ENCODE measurements at places on chromosomes 2 and 18.

- H3K36me3 ChIP-seq = peaks cover 6% of the 10 kb centered on the region
- H3K27ac ChIP-seq = peak overlapping the region; percentile 13
- no peak for DNase-seq
- no peaks in the 10 kb centered on the region for H3K27me3 ChIP-seq
Measured at GRCh38 chr2:43240766-43241150, 14.4 kb upstream of the ZFP36L2 start.

GRCh38 chr2:38178119-38178518 is 102.2 kb upstream of the CYP1B1 start:
- no peaks in the 10 kb centered on the region for H3K36me3 ChIP-seq
- no peak overlapping the region for H3K4me3 ChIP-seq
- DNase-seq = no peak
- H3K27me3 ChIP-seq = peaks cover 32% of the 10 kb centered on the region
- H3K27ac ChIP-seq = no peak overlapping the region
- no peaks in the 10 kb centered on the region for H3K4me1 ChIP-seq

DNA sequence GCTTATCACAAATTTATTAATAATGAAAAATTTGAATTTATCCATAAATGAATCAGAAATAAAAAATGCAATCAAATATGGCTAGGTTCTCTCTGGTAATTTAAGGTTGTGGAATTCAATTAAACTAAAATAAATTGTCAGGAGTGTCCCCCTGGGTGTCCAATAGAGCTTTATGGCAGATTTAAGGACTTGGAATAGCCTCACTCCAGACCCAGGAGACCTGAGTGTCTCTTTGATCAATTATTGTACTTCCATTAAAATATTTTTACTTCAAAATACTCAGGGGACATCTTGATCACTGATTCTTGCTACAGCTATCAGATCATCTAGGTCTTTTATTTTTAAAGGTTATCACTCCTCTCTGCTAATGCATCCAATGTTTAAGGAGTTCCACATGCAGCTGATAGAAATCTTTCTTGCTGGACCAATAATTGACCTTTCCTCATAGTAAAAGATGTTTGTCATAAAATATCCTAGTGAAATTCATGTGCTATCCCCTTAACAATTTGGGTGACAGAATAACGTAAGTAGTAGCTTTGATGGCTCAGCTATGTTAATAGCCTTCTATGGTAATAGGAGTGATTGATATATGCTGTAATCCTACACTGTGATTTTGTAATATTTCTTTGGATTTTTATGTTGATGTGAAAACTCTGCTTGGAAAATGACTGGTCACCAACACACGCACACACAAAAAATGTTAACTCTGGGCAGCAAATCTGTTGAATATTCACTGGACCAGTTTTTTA is 395.3 kb downstream of the NYAP2 start:
- H3K27me3 ChIP-seq = peaks cover 14% of the 10 kb centered on the region
- no peaks in the 10 kb centered on the region for H3K4me1 ChIP-seq
- H3K27ac ChIP-seq = no peak overlapping the region
- H3K36me3 ChIP-seq = no peaks in the 10 kb centered on the region
- no peak overlapping the region for H3K4me3 ChIP-seq

DNA sequence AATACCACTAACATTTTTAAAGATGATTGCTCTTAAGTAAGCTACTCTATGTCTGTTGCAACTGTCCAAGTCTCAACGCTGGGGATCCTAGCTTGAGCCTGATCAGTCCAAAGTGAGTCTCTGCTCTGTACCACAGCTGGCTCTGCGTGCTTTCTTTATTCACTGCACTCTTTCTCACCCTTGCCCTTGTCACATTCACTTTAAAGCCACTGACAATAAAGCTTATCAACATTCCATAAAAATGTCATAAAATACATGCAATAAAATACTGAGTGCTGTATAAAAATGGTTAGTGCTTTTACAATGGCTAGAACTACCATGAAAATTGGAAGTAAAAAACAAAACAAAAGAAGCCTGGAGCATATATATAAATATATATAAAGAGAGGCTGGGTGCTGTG is 45.5 kb upstream of the LRRTM4 start:
- H3K27me3 ChIP-seq = no peaks in the 10 kb centered on the region
- no peak overlapping the region for H3K27ac ChIP-seq
- no peak for DNase-seq
- no peaks in the 10 kb centered on the region for H3K4me1 ChIP-seq

DNA sequence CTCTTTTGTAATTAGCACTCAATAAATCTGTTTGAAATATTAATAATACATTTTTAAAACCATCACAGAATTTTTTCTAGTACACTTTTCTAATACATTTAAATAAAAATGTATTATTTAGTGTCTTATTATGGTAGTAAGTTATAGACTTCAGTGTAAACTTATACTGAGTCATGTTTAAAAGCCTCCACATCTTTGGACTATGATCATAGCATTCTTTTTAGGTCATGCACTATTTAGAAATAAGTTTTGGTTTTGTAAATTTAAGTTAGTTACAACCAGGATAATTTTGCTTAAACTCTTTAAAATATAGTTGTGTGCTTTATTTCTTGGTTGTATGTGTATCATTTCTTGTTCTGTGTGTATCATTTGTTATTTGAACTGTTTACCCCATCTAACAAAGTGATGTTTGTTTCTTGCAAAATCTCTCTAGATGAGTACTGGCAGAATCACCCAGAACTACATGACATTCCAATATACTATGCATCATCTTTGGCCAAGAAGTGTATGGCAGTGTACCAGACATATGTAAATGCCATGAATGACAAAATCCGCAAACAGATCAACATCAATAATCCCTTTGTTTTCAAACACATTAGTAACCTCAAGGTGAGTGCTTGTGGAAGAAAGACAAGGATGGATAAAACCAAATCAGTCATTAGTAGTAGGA is 16.7 kb downstream of the CPSF3 start:
- H3K4me1 ChIP-seq = peaks cover 3% of the 10 kb centered on the region
- no peak overlapping the region for H3K4me3 ChIP-seq

- no peak overlapping the region for H3K4me3 ChIP-seq
- H3K36me3 ChIP-seq = peaks cover 12% of the 10 kb centered on the region
- no peak overlapping the region for H3K27ac ChIP-seq
- peaks cover 6% of the 10 kb centered on the region for H3K4me1 ChIP-seq
- no peaks in the 10 kb centered on the region for H3K27me3 ChIP-seq
Measured at GRCh38 chr18:3126457-3127097, 93.2 kb downstream of the MYOM1 start.

- H3K27me3 ChIP-seq = no peaks in the 10 kb centered on the region
- H3K4me3 ChIP-seq = no peak overlapping the region
- no peaks in the 10 kb centered on the region for H3K36me3 ChIP-seq
- no peak overlapping the region for H3K27ac ChIP-seq
Measured at GRCh38 chr2:140529706-140530105, 1601.1 kb downstream of the LRP1B start.

GRCh38 chr2:6924101-6924923 is 7.1 kb downstream of the RNF144A start:
- peak overlapping the region; percentile 11 for H3K4me3 ChIP-seq
- peaks cover 77% of the 10 kb centered on the region for H3K4me1 ChIP-seq
- H3K36me3 ChIP-seq = peaks cover 59% of the 10 kb centered on the region

GRCh38 chr2:19474128-19474527 is 115.7 kb upstream of the OSR1 start:
- H3K36me3 ChIP-seq = no peaks in the 10 kb centered on the region
- DNase-seq = peak; percentile 49
- peaks cover 54% of the 10 kb centered on the region for H3K27me3 ChIP-seq
- H3K4me1 ChIP-seq = peaks cover 11% of the 10 kb centered on the region
- peak overlapping the region; percentile 44 for H3K4me3 ChIP-seq

DNA sequence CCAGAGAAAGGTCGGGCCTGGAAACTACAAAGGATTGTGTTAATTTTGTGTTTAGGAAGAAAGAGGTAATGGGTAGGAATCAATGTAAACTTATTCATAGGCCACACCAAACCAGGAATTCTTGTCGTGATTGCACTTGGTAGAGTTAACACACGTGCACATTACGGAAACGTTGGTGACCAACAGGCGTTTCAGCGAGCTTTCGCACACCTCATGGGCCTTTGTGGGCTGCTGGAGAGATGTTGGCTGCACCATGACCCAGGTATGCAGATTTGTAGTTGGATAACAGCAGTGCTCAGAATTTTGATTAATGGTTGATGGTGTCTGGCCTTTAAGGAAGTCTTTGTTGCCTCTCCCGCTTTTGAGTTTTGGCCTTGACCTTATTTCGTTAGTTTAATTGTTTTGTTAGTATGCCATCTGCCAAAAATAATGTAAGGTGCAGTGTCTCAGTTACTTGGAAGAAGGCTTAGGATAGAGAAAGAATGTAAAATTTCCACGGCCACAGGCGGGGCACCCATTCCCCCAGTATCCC is 1.9 kb downstream of the ZNF236 start:
- H3K27me3 ChIP-seq = no peaks in the 10 kb centered on the region
- DNase-seq = no peak
- H3K27ac ChIP-seq = peak overlapping the region; percentile 29
- peaks cover 17% of the 10 kb centered on the region for H3K36me3 ChIP-seq
- peaks cover 44% of the 10 kb centered on the region for H3K4me1 ChIP-seq
- H3K4me3 ChIP-seq = peak overlapping the region; percentile 83

- peaks cover 17% of the 10 kb centered on the region for H3K27me3 ChIP-seq
- H3K4me1 ChIP-seq = peaks cover 3% of the 10 kb centered on the region
- H3K36me3 ChIP-seq = no peaks in the 10 kb centered on the region
- H3K27ac ChIP-seq = no peak overlapping the region
- H3K4me3 ChIP-seq = no peak overlapping the region
Measured at GRCh38 chr2:65291216-65292105, 63.8 kb downstream of the ACTR2 start.

DNA sequence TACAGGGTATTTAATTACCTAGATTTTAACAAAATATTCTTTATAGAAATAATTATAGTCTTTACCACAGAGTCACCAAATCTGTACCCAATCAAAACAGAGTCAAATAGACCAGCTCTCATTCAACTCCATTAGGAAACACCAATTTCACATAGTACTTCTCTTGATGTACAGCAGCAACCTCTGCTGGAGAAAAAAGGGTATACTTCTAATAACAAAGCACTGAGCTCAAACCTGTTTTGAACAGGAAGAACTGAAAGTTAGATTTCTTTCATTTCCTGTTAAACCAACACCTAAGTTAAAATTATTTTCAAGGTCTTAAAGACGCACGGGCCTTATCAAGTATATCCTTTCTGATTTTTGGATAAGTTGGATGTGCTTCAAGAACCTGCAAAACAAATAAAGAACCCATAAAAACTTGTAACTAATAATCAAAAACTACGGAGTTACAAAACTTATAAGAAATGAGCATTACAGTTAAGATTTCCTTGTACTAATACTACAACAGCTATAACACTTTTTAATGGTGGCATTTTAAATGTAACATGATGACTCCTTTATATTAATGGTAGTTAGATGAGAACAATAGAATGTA is 79.0 kb downstream of the TTC21B start:
- H3K4me3 ChIP-seq = no peak overlapping the region
- H3K4me1 ChIP-seq = peaks cover 32% of the 10 kb centered on the region
- peak overlapping the region; percentile 45 for H3K27ac ChIP-seq
- no peak for DNase-seq

GRCh38 chr2:178441426-178441825 is 9.5 kb downstream of the PRKRA start:
- H3K36me3 ChIP-seq = peaks cover 22% of the 10 kb centered on the region
- H3K4me1 ChIP-seq = no peaks in the 10 kb centered on the region
- no peaks in the 10 kb centered on the region for H3K27me3 ChIP-seq
- no peak overlapping the region for H3K27ac ChIP-seq
- H3K4me3 ChIP-seq = no peak overlapping the region

DNA sequence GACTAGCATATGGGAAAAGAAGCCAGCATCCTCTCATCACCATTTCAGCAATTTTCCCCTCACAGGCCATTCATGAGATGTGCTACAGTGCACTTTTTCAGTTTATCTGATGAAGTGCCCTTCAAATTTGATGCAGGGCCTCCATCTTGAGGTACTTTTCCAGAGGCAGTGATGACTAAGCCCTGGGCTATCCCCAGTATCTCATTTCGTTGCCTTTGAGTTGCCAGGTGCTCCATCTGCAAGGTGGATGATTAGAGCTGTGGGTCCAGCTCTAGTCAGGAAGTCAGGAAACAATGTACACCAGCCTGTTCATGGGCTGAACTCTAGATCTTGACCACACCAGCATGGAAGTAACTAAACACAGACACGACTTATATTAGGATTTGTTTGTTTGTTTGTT is 425.2 kb downstream of the METTL4 start:
- DNase-seq = no peak
- no peaks in the 10 kb centered on the region for H3K4me1 ChIP-seq
- no peak overlapping the region for H3K4me3 ChIP-seq
- no peak overlapping the region for H3K27ac ChIP-seq

- no peaks in the 10 kb centered on the region for H3K4me1 ChIP-seq
- no peak overlapping the region for H3K4me3 ChIP-seq
- no peaks in the 10 kb centered on the region for H3K36me3 ChIP-seq
- no peak for DNase-seq
- no peaks in the 10 kb centered on the region for H3K27me3 ChIP-seq
- H3K27ac ChIP-seq = no peak overlapping the region
Measured at GRCh38 chr2:184215745-184216144, 382.6 kb upstream of the ZNF804A start.

DNA sequence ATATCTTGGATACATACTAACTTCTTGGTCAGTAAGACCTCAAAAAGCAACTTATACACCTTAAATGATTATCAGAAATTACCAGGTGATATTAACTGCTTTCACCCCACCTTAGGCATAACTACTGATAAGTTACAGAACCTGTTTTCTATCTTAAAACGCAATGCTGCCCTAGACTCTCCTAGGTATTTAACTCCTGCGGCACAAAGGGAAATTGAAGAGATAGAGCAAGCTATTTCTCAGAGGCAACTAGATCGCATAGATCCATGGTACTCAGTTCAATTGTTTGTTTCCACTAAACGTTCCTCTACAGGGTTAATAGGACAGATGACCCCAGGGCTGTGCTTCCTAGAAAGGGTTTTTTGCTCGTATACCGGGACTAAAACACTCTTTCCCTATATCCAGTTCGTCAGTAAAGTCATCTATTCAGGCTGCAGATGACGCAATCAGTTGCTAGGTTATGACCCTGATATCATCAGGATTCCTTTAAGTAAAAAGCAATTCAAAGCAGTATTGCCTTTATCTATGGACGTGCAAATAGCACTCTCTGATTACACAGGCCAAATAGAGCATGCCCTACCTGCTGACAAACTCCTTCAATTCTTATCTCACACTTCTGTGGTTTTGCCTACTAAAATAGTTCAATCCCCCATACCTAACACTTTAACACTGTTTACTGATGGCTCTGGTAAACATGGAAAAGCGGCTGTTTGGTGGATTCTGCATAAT is 62.3 kb upstream of the MYO3B start:
- no peak for DNase-seq
- no peaks in the 10 kb centered on the region for H3K4me1 ChIP-seq
- H3K36me3 ChIP-seq = no peaks in the 10 kb centered on the region
- no peak overlapping the region for H3K4me3 ChIP-seq
- H3K27me3 ChIP-seq = peaks cover 4% of the 10 kb centered on the region
- no peak overlapping the region for H3K27ac ChIP-seq

- no peaks in the 10 kb centered on the region for H3K27me3 ChIP-seq
- peaks cover 97% of the 10 kb centered on the region for H3K36me3 ChIP-seq
- H3K4me3 ChIP-seq = peak overlapping the region; percentile 86
Measured at GRCh38 chr2:157433394-157433793, 10.5 kb downstream of the CYTIP start.

- peaks cover 15% of the 10 kb centered on the region for H3K27me3 ChIP-seq
- H3K4me1 ChIP-seq = peaks cover 19% of the 10 kb centered on the region
- peaks cover 13% of the 10 kb centered on the region for H3K36me3 ChIP-seq
- H3K27ac ChIP-seq = peak overlapping the region; percentile 79
Measured at GRCh38 chr2:219542931-219543595, 546 bp downstream of the CHPF start.
